Colonic mucosa (tissue), 4 donors: ENCODE measurements at places on chromosomes 13 and 19.

DNA sequence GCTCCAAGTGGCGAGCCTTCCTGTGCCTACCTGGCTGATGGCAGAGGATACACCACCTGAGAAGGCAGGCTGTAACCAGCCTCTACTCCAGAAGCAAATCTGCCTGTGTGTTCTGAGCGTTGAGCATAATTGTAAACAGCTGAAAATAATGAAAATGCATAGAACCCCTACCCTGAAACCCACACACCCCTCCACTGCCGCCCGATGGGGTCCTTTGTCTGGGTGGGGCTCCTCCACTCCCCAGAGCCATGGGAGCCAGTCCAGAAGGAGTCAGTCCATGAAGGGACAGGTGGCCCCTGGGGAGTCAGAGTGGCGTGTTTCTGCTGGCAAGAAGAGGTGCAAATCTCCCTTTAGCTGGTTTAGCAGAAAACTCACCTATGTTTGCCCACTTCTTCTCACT is 8.0 kb upstream of the SOX1 start:
- no peak overlapping the region for H3K27ac ChIP-seq
- no peak for DNase-seq
- peaks cover 99% of the 10 kb centered on the region for H3K27me3 ChIP-seq

GRCh38 chr13:26227166-26227971 is 5.3 kb upstream of the RNF6 start:
- no peaks in the 10 kb centered on the region for H3K27me3 ChIP-seq
- no peaks in the 10 kb centered on the region for H3K4me1 ChIP-seq
- no peaks in the 10 kb centered on the region for H3K36me3 ChIP-seq
- H3K27ac ChIP-seq: no peak overlapping the region
- H3K4me3 ChIP-seq: no peak overlapping the region

GRCh38 chr19:58229255-58229639 is 533 bp downstream of the ZNF544 start:
- no peaks in the 10 kb centered on the region for H3K4me1 ChIP-seq
- H3K27me3 ChIP-seq: no peaks in the 10 kb centered on the region
- peaks cover 7% of the 10 kb centered on the region for H3K36me3 ChIP-seq
- H3K4me3 ChIP-seq: peak overlapping the region; percentile 74
- DNase-seq: no peak

GRCh38 chr13:113656003-113656588 is 1.9 kb downstream of the ATP4B start:
- no peak overlapping the region for H3K27ac ChIP-seq
- no peaks in the 10 kb centered on the region for H3K36me3 ChIP-seq
- no peaks in the 10 kb centered on the region for H3K4me1 ChIP-seq
- H3K4me3 ChIP-seq: no peak overlapping the region
- no peak for DNase-seq
- H3K27me3 ChIP-seq: no peaks in the 10 kb centered on the region

DNA sequence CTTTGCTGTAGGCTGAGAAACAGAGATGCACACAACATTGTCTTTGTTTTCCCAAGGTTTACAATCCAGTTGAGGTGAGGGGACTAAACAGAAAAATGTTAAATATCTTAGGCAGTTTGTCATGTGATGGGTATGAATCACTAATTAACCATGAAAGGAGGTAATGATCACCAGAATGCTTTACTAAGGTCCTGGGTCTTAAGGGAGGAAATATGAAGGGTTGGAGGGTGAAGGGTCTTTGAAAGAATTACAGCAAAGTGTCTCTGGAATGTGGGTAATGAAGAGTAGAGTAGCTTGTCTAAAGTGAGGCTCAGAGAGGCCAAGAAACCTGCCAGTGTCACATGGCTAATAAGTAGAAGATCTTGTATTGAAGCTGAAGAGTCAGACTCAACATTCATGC is 19.0 kb downstream of the BIVM start:
- no peak for DNase-seq
- H3K27ac ChIP-seq: no peak overlapping the region
- no peaks in the 10 kb centered on the region for H3K27me3 ChIP-seq
- H3K4me1 ChIP-seq: no peaks in the 10 kb centered on the region

- H3K4me3 ChIP-seq: no peak overlapping the region
- no peak for DNase-seq
- H3K27me3 ChIP-seq: no peaks in the 10 kb centered on the region
- H3K27ac ChIP-seq: no peak overlapping the region
- H3K4me1 ChIP-seq: no peaks in the 10 kb centered on the region
- no peaks in the 10 kb centered on the region for H3K36me3 ChIP-seq
These were observed 170.2 kb downstream of the DCLK1 start for GRCh38 chr13:35961002-35961401.

GRCh38 chr19:56508290-56508778 is 679 bp downstream of the ZNF471 start:
- no peak for DNase-seq
- H3K36me3 ChIP-seq: no peaks in the 10 kb centered on the region
- no peaks in the 10 kb centered on the region for H3K4me1 ChIP-seq
- peak overlapping the region; percentile 53 for H3K4me3 ChIP-seq

- no peak for DNase-seq
- H3K4me3 ChIP-seq: no peak overlapping the region
- H3K27ac ChIP-seq: no peak overlapping the region
- H3K27me3 ChIP-seq: no peaks in the 10 kb centered on the region
- no peaks in the 10 kb centered on the region for H3K36me3 ChIP-seq
These were observed 2.5 kb downstream of the TEX29 start for GRCh38 chr13:111322916-111323331.

- no peaks in the 10 kb centered on the region for H3K27me3 ChIP-seq
- peak within 1 kb of the TSS; percentile 45 for H3K4me3 ChIP-seq
- no peaks in the 10 kb centered on the region for H3K4me1 ChIP-seq
- no peaks in the 10 kb centered on the region for H3K36me3 ChIP-seq
- peak; percentile 67 for DNase-seq
These were observed at the start of gene ZNF418 for GRCh38 chr19:57934820-57935665. Gene ZNF418 (minus strand): TSS chr19:57935402. CDS start chr19:57933822, 1,580 bp downstream.

DNA sequence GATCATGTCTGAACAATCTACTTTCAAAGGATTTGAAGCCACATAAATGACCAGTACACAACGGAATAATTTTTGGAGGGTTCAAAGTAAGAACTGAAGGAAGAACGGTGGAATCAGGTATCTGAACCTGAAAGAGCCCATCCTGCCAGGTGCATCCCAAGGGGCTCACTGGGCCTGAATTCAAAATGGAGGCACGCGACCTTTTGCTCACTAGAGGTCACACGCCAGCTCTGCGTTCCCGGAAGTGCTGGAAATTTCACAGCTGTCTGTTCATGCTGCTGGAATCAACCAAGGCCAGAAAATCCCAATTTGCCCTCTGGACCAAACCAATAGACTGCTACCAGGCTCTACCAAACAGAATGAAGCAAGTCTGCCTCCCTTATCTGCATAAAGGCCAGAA is 4.2 kb upstream of the RASA3 start:
- H3K27ac ChIP-seq: no peak overlapping the region
- peaks cover 4% of the 10 kb centered on the region for H3K4me1 ChIP-seq
- no peaks in the 10 kb centered on the region for H3K27me3 ChIP-seq
- no peaks in the 10 kb centered on the region for H3K36me3 ChIP-seq
- DNase-seq: no peak

- no peak overlapping the region for H3K4me3 ChIP-seq
- no peaks in the 10 kb centered on the region for H3K4me1 ChIP-seq
These were observed 25.0 kb upstream of the OR1M1 start for GRCh38 chr19:9061879-9062278.

DNA sequence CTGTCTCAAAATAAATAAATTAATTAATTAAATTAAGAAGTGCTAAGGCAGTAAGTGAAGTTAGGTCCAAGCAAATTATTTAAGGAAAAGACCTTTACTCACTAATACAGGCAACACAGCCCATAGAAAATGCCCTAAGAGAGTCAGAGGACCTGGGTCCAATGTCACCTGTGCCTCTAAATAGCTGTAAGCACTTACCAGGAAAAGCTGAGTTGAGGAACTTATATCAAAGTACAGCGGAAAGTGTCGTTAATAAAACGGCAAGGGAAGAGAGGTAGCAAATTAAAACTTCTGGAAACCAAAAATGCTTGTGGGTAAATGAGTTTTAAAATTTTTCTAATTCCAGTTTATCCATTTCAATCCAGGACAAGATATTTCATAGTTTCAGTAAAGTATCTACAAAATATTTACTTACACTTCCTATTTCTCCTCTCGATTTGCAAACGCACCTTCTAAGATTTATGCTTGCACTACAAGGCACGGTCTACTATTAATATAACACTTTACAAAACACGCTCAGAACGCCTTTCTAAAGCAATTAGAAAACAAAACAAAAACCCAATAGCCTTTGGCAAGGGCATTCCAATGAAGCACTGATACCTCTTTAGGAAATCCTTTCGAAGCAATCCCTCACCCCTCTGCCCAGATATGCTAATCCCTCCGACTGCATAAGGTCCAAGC is 963 bp downstream of the VPS36 start:
- H3K4me1 ChIP-seq: peaks cover 5% of the 10 kb centered on the region
- peak overlapping the region; percentile 80 for H3K4me3 ChIP-seq

GRCh38 chr13:25806264-25806974 is 245.4 kb downstream of the SHISA2 start:
- no peak overlapping the region for H3K27ac ChIP-seq
- H3K36me3 ChIP-seq: no peaks in the 10 kb centered on the region
- no peak overlapping the region for H3K4me3 ChIP-seq
- H3K27me3 ChIP-seq: no peaks in the 10 kb centered on the region

- H3K4me1 ChIP-seq: no peaks in the 10 kb centered on the region
- DNase-seq: no peak
- no peaks in the 10 kb centered on the region for H3K36me3 ChIP-seq
These were observed 117.7 kb downstream of the COL4A2 start for GRCh38 chr13:110424569-110425443.

- H3K4me3 ChIP-seq: no peak overlapping the region
- no peaks in the 10 kb centered on the region for H3K36me3 ChIP-seq
- no peak overlapping the region for H3K27ac ChIP-seq
- H3K27me3 ChIP-seq: no peaks in the 10 kb centered on the region
- no peak for DNase-seq
These were observed 17.0 kb downstream of the EFNA2 start for GRCh38 chr19:1302533-1303239.

DNA sequence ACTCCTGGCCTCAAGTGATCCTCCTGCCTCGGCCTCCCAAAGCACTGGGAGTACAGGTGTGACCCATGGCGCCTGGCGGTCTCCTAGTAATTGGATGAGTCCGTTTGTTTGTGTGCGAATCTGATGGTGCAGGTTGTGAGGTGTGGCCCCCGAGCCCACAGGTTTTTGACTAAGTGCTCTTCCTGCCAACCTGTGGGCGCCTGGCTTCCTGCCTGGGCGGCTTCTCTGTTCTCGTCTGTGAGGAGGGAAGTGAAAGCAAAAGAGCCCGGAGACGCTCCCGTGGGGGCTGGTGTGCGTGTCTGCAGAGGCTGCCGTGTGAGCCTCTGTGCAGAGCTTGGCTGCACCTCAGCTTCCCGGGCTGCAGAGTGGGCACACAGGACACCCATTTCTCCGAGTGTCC is 10.0 kb downstream of the ARHGAP45 start:
- peak; percentile 75 for DNase-seq
- peak overlapping the region; percentile 44 for H3K27ac ChIP-seq
- no peaks in the 10 kb centered on the region for H3K27me3 ChIP-seq

- peak; percentile 89 for DNase-seq
- H3K27me3 ChIP-seq: no peaks in the 10 kb centered on the region
- no peaks in the 10 kb centered on the region for H3K4me1 ChIP-seq
- peaks cover 2% of the 10 kb centered on the region for H3K36me3 ChIP-seq
- H3K27ac ChIP-seq: peak within 1 kb of the TSS; percentile 58
These were observed at the start of gene ZNF544 for GRCh38 chr19:58228585-58229254. Gene ZNF544 (plus strand): TSS chr19:58228914. CDS start chr19:58244024, 15,110 bp downstream.

GRCh38 chr19:39778763-39779162 is at the start of gene LEUTX:
Gene LEUTX (plus strand): TSS chr19:39778854. CDS start chr19:39778921, 67 bp downstream.
- H3K4me3 ChIP-seq: no peak within 1 kb of the TSS
- H3K4me1 ChIP-seq: no peaks in the 10 kb centered on the region
- H3K27ac ChIP-seq: no peak within 1 kb of the TSS
